HAP-1 (cell line): ENCODE measurements at places on chromosomes 2 and 18.

DNA sequence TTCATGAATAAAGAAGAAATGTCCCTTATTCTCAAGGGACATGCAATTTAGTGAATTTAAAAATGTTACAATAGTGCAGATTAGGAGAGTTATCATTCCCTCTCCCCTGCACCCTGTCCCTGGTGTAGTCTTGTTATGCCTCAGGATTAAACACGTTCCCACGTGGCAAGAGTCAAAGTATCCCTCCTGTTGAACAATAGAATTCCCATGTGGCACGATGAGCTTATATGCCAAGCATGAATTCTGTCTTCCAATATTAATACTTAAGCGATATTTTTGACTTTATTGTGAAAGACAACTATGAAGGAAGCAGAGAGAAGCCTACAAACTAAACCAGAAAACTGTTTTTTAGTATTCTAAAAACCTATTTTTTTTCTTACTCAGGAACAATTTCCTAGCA, 36.7 kb upstream of the SPAG16 start:
- no peak for DNase-seq

- peak; percentile 29 for DNase-seq
These were observed 39.1 kb upstream of the ALPP start for GRCh38 chr2:232339121-232340081.

- DNase-seq, result no peak
These were observed 119.9 kb downstream of the COPS8 start for GRCh38 chr2:237205561-237205971.

DNA sequence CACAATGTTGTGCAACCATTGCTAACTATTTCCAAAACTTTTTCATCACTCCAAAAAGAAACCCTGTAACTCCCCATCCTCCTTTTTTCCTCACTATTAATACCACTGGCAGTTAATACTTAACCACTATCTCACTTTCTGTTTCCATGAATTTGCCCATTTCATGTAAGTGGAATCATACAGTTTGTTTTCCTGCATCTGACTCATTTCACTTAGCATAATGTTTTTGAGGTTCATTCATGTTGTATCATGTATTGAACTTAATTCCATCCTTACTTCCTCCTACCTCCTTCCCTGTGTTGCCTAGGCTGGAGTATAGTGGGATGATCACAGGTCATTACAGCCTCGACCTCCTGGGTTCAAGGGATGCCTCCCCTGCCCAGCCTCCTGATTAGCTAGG, 68.3 kb downstream of the FAM117B start:
- no peak for DNase-seq

DNA sequence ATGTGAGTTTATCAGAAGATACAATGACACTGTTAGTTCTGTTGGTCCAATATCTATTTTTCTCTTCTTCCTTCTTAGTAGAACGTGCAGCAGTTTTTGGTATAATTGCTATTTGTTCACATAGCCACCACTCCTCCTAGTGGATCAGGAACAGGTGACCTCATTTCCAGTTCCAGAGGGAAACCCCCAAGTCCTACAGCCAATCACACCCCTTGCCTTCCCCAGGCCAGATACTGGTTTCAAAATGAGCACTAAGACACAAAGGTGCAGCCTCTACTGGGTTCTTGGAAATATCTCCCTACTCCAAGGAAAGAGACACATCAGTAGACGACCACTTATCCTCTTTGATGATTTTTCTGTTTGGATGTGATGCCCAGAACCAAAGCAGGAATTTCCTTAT, 103.2 kb downstream of the TCF4 start:
- no peak for DNase-seq

DNA sequence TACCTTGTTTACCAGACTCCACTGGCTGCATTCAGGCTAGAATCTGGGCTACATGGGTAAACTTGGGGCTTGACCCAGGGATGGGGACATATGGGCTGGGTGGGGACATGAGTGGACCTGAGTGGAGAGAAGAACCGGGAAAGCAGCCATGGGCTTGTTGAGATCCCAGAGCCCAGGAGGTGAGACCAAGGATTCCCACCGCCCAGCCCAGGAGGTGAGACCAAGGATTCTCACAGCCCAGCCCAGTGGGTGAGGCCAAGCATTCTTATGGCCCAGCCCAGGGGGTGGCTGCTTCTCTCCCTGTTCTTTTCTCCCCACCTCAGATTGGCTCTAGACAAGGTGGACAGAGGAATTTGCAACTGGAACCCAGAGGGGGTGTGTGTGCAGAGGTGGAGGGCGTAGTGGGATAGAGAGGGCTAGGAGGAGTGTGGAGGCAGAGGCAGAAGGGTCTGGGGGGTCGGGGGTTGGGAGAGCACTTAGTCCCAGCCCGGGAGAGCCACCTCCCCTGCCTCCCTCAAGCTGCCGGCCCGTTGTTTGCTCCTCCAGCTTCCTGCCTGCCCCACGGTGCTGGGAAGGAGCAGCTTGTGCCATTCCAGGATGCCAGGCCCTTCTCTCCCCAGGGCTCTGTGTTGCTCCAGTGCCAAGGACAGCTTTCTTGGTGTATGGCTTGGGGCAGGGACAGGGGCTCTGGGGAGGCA, 25.6 kb downstream of the GLI2 start:
- DNase-seq, result no peak

DNA sequence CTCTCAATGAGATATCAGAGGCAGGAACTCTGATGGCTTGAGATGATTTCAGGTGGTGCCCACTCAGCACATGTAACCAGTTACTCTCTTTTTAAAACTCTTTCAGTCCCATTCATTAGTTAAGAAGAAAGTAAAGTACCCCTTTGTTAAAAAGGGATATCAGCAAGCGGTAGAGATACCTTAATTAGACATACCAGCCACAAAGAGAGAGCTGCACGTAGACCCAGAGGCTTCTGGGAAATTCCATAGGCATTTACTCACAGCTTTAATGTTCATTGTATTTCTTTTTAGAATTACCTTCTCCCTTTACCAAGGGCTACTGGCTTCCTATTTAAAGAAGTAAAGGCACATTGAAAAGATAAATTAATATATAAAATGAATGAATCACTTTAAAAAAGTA, 63.3 kb downstream of the LYPD6B start:
- no peak for DNase-seq

GRCh38 chr18:46917803-46918600, 600 bp downstream of the KATNAL2 start:
- DNase-seq, result peak; percentile 39

- DNase-seq, result peak; percentile 66
These were observed 42.6 kb upstream of the HNRNPA3 start for GRCh38 chr2:177169810-177170514.

DNA sequence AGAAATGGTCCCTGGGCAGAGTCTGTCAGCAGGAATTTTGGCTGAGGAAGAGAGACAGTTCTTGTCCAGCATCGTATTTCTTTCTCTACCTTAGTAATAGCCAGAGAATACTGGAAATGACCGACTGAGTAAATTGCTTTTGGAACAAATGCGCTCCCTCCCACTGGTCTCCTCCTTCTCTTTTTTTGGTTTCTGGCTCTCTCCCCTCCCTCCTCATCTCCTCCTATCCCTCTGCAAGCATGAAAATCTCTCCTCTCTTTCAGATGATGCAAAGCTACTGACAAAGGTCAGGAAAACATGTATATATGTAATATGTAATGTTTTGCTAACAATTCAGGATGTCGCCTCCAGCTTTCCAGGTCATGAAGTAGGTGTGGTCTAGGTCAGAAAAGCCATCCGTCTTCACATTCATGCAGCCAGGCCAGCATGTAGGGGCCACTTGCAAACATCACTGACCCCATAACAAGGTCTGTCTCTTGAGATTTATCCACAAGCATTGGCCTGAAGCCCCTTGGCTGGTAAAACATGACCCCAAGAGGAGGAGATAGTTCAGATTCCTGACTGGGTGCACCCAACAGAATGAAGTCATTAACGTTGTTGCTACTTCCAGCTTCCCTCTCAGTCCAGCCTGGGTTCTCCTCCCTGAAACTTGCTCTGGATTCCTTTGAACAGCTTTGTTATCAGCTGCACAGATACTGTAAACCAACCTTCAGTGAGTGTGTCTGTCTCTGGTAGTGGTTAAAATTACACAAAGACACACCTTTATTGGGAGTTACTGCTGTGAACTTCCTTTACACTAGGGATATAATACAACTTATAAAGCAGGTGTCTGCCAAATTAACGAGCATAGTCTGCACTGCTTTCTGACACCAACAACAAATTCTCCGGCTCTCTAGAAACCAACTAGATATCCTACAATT, 864.4 kb upstream of the KLHL29 start:
- DNase-seq, result no peak

- no peak for DNase-seq
These were observed 316.8 kb downstream of the RIT2 start for GRCh38 chr18:42798606-42799170.

DNA sequence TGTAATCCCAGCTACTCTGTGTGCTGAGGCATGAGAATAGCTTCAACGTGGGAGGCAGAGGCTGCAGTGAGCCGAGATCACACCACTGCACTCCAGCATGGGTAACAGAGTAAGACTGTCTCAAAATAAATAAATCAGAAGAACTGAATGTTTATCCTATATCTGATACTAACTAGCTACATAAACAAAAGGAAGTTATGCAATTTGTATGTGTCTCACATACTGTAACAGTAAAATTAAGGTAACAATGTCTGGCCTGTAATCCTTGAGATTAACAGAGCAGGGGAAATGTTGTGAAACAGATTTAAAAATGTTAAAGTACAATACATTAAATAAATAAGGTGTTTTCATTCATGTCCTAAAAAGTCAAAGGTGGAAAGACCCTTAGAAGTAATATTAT, 150.8 kb downstream of the MEMO1 start:
- no peak for DNase-seq

GRCh38 chr2:230864605-230865306, at the start of gene ITM2C:
Gene ITM2C (plus strand): TSS chr2:230864942. CDS start chr2:230865026, 84 bp downstream.
- DNase-seq, result peak; percentile 76

GRCh38 chr2:103410221-103410620, 648.4 kb downstream of the TMEM182 start:
- no peak for DNase-seq

GRCh38 chr18:24054130-24054529, 39.6 kb downstream of the TTC39C start:
- no peak for DNase-seq

GRCh38 chr2:233819884-233820773, 34.2 kb downstream of the HJURP start:
- peak; percentile 3 for DNase-seq

- DNase-seq, result no peak
These were observed 204.1 kb downstream of the GLI2 start for GRCh38 chr2:120939595-120940318.

DNA sequence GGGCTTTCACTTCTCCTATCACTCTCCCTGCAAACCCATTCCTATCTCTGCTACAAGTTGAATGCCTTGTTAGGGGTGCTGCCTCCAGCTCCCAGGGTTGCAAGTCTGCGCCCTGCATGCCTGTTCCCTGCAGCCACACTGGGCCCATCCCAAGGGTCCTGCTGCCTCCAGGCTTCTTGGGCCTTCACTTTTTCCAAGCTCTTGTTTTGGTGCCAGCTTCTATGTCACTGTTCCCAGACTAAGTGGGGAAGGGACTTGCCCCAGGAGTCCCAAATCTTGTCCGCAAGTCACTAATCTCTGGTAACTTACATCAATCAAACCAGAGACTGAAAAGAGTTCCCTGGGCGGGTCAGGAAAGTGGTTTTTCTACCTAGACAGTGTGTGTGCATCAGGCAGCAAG, 65.4 kb downstream of the ZCCHC2 start:
- DNase-seq, result no peak

DNA sequence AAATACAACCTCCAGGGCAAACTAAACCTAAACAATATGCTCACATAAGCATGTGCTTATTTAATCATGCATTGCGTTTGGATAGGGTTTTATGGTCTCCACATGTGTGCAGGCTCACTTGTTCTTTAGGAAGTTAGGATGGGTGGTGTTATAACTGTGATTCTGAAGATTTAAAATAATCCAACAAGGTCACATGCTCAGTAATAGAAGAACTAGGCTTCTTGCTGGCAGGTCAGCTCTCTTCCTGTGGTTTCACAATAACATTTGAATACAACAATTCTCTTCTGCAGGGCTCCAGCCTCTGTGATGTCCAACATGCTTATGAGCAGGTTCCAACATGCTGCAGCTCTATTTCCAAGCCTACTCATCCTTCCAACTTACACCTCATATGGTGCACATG, 84.0 kb downstream of the MYL12B start:
- no peak for DNase-seq

DNA sequence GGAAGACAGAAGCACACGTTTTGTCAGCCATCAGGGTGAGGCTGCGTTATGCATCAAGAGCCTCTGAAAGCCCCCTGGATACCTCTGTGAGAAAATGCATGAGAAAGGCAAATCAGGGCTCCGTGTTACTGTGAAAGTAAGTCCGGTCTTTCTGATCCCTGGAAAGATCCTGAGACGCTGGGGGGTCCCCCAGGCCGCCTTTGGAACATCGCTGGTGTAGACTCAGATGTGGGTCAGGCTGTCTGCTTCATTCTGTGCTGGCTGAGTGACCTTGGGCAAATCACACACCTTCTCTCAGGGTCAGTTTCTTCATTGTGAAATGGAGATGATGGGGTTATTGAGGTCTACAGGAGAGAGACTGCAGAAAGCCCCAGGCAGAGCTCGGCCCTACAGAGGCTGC, 42.0 kb upstream of the HS6ST1 start:
- DNase-seq, result no peak

DNA sequence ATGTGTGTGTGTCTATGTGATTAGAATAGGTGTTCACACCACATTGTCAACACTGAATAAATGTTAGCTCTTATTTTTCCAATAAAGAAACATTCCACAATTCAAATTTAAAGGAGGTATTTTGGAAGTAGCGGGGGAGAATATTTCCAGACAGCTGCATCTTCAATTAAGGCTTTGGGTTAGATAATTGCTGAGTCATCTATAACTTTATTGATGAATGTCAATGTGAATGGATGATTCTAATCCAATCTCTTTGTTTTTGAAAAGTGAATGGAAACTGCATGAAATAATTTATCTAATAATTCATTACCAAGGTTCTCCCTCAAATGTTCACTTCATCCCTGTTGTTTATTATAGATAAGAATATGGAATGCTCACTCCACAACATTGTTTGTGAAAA, 625.2 kb downstream of the IRS1 start:
- DNase-seq, result no peak

GRCh38 chr2:108570416-108570815, 36.1 kb downstream of the LIMS1 start:
- no peak for DNase-seq

DNA sequence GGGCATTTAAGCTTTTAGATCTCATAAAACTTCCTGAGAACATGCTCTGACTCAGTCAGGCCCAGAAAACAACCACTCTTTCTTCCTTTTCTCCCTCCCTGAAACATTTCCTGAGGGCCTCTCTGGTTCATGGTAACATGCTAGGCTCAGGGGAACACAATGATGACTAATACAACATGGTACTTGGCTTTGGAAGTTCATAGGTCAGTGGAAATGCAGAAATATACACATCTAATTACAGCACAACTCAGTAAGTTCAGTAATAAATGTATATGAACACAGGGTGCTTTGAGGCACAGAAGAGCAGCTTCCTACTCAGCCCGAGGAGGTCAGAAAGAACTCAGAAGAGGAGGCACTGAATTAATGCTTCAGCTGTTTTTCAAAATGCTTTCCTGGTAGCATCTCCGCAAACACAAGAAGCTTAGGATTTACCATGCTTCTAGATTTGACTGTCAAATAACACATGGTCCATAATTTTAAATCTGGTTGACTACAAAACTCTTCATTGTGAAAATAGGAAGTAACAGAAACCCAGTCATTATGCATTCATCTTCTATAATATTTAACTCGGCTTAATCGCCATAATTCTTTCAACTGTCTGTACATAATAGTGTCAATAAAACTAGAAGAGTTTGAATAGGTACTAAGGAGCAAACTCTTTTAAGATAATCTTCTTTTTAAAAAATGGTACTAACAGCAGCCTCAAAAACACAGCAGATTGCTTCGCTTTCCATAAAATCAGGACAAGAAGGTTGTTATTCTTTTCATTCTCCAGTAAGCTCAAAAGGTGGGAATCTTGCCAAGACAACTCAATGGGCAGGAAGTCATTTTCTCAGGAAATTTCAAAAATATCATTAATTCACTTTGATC, 251.3 kb downstream of the DLGAP1 start:
- peak; percentile 23 for DNase-seq
